Activated CD4-positive, alpha-beta T cell treated with anti-CD3 and anti-CD28 coated beads, Interleukin-2, amount 10 ng/mL, durations not matched to agents 24 days and 14 days (primary cell): ENCODE measurements at places on chromosomes 3 and 15.

GRCh38 chr15:61483599-61483998, 254.5 kb upstream of the RORA start:
- no peak for DNase-seq
- no peak overlapping the region for H3K27ac ChIP-seq
- H3K4me3 ChIP-seq = no peak overlapping the region
- H3K4me1 ChIP-seq = no peaks in the 10 kb centered on the region

- H3K4me3 ChIP-seq = no peak overlapping the region
- peaks cover 38% of the 10 kb centered on the region for H3K4me1 ChIP-seq
- H3K36me3 ChIP-seq = peaks cover 57% of the 10 kb centered on the region
- H3K27me3 ChIP-seq = no peaks in the 10 kb centered on the region
- DNase-seq = peak; percentile 68
These were observed 9.6 kb upstream of the TAGLN3 start for GRCh38 chr3:111989061-111989678.

DNA sequence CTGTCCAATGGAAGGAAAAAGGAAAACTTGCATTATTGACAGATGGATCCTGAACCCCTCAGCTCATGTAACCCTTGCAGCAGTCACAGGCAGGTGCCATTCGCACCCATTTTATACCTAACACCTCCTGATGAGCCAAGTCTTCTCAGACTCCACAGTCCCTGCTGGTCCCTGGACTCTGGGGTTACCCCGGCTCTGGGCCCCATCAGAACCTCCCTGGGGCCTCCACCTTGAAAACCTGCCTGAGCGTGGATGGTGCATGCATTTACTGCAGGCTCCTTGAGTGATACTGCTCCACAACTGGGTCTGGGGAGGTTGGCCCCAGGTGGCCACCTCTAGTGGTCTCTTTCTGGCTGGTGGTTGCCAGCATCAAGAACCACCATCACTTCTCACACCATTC, 15.9 kb upstream of the DOCK3 start:
- no peak for DNase-seq
- peaks cover 17% of the 10 kb centered on the region for H3K4me1 ChIP-seq
- no peaks in the 10 kb centered on the region for H3K27me3 ChIP-seq
- H3K36me3 ChIP-seq = no peaks in the 10 kb centered on the region

DNA sequence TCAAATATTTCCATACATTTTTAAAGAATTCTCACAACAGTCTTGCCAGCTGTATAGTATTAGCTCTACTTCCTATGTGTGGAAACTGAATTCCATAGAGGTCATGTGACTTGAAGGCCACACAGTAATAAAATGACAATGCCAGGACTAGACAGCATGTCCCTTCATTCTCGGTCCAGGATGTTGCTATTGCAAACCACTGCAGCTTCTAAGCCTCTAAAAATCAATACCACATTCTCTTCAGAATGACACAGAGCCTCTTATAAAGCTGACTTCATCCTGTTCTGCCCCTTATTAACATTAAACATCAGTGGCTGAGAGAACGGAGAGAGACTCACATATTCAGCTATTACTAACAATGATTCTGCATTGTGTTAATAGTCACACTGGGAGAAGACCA, 240.3 kb upstream of the PEX5L start:
- no peak overlapping the region for H3K27ac ChIP-seq
- no peaks in the 10 kb centered on the region for H3K4me1 ChIP-seq
- no peak for DNase-seq
- no peak overlapping the region for H3K4me3 ChIP-seq

DNA sequence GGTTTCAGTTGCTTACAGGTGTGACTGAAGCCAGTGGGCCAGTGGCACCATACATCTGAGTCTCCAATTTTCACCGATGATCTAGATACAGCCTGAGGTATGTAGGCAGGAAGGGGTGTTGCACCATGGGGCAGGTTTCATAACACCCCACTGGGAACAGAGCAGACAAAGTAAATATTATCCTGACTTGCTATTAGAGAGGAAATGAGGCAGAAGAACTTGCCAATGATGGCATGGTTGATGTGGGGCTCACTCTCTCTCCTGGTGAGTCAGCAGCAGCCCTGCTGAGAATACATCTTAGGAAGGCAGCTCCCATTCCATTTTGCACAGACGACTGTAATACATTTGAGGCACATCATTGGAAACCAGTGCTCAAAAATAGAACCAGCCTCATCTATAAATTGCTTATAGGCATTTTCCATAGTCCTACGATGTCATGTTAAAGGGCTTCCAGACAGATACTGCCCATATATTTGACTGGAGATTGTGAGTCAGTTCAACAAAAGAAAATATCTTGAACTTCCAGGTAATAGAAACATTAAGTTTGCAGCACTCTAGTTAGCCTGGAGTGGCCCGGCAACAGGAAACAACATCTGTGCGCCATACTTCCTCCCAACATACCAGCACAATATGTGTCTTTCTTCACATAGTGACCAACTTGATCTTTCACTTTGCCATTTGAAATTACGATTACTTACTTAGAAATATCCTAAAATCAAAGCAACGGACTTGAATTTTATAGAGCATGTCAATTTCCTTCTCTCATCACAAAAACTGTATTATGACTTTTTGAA, 175.5 kb downstream of the NECTIN3 start:
- DNase-seq = no peak
- H3K27me3 ChIP-seq = peaks cover 5% of the 10 kb centered on the region
- no peak overlapping the region for H3K27ac ChIP-seq
- peaks cover 17% of the 10 kb centered on the region for H3K4me1 ChIP-seq
